ENCODE measurements at places on chromosomes 16 and 17. TPM values are rescaled to one million over a fixed set of nuclear protein-coding genes. Genes with fewer than 3 reads are reported as not detected.

The CES1 gene
- total RNA-seq, result not detected

- peak; percentile 51 for DNase-seq
Measured at GRCh38 chr16:56814537-56815432, 50.2 kb upstream of the SLC12A3 start.

DNA sequence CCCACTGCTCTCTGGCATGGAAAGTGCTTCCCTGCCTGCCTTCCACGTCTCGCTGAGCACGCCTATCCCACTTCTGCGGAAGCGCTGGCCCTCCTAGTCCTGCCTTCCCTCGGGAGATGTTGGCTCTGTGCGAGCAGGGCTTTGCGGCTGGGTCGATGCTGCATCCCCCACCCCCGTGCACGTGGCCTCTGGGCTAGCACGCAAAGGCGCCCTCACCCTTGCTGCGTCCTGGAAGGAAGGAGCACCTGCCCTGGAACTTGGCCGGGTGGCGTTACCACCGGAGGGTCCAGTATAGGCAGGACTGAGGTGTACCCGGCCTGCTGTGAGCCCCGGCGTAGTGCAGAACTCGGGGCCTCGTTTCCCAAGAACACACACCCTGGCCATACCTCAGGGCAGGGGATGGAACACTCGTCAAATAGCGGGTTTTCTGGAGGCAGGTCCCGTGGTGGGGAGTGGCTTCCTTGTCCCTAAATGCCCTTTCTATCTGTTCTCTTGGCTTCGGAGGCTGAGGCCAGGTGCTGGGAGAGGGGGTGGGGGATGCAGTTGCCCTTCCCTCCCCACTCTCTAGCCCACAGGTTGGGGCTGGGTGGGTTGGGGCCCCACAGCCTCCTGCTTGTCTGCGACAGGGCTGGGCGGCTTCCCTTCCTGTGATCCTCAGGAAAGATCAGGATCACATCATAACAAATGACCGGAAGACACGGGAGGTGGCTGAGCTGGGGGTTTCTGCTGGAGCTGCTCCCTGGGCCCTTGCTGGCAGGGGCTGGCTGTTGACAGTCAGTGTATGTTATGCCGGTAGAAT lies 17.4 kb downstream of the BAIAP2 start:
- peak; percentile 50 for DNase-seq

DNA sequence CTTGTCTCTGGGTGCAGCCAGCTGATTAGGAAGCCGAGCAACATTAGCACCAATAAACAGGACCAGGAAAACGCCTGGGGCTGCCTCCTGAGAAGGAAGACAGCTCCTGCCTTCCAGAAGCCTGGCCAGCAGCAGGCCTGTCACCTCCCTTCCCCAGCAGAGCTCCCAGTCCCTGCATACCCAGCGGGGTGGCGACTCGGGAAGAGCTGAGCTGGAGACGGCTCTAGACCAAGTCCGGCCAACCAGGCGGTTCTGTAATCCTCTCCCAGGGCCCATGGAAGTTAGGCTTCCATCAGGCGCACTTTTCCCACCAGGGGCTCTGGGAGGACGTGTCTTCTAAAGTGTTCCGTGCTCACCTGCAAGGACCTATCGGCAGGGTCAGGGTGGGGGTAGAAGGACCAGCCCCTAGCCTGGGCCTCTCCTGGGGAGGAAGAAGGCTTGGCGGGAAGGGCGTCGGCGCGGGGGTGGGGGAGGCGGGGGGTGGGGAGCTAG lies 12.0 kb upstream of the CLUH start:
- no peak for DNase-seq

The AIPL1 gene
- total RNA-seq, result not detected

DNA sequence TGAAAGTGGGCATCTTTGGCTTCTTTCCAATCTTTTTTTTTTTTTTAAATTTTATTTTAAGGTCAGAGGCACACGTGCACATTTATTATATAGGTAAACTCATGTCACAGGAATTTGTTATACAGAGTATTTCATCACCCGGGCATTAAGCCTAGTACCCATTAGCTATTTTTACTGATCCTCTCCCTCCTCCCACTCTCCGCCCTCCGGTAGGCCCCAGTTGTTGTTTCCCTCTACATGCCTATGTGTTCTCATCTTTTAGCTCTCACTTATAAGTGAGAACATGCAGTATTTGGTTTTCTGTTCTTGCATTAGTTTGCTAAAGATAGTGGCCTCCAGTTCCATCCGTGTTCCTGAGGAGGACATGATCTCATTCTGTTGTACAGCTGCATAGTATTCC lies 108.5 kb downstream of the CYB561 start:
- no peak for DNase-seq

The TP53 gene
- total RNA-seq, result 107 TPM

GRCh38 chr17:43468691-43469139 lies 15.1 kb upstream of the DHX8 start:
- peak; percentile 90 for DNase-seq

DNA sequence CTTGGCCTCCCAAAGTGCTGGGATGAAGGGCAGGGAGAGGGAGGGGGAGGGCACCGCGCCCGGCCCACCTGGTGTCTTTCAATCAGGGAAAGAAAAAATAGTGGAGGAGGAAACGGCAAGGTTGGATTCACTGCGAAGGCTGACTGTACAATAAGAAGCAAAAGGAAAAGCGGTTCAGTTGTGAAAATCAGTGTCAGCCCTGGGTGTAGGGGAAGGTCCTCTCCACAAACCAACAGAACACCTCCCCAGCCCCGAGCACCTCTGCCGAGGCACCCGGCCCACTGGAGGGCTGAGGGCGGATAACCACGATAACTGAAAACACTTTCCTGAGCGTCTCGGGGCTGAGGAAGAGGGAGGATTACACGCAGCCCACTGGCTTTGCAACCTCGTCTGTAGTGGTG lies 1.4 kb upstream of the SPG7 start:
- no peak for DNase-seq

- peak; percentile 41 for DNase-seq
Measured at GRCh38 chr16:50671644-50672260, 9.4 kb downstream of the SNX20 start.

DNA sequence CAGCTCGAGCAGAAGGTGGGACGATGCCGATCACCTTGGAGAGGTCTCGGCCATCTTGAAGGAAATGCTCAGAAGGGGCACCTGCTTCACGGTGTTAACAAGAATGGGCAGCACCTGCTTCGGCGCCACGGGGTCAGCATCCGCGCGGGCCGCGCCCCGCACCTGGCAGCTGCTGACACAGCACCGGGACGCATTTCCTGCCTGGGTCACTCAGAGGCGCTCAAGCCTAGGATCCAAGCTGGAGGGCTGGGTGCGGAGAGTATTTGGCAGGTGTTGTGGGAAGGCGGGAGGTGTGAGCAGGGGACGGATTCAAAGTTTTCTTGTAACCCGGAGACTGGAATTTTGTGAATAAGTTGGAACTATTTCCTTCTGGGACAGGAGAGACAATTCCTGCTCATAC lies 39.3 kb upstream of the AKTIP start:
- DNase-seq, result no peak

DNA sequence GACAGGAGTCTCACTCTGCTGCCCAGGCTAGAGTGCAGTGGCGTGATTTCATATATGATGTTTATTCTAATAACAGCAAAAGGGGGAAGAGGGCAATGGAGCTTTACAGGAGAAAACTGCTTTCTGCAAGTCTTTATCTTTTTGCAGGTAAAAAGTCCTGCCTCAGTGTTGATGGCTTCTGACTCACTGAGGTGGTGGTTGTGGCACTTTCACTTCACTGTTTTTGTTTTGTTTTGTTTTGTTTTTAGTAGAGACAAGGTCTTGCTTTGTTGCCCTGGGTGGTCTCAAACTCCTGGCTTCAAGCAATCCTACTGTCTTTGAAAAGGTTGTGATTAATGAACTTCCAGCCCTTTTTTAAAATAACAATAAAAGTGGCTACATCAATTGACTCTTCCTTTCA lies 68.0 kb upstream of the TBC1D3K start:
- DNase-seq, result no peak

GRCh38 chr17:3665834-3666233 lies 2.5 kb downstream of the TAX1BP3 start:
- DNase-seq, result no peak

GRCh38 chr17:49931416-49932137 lies 37.4 kb upstream of the DLX4 start:
- DNase-seq, result no peak

The STX1B gene
- total RNA-seq, result 0.26 TPM

DNA sequence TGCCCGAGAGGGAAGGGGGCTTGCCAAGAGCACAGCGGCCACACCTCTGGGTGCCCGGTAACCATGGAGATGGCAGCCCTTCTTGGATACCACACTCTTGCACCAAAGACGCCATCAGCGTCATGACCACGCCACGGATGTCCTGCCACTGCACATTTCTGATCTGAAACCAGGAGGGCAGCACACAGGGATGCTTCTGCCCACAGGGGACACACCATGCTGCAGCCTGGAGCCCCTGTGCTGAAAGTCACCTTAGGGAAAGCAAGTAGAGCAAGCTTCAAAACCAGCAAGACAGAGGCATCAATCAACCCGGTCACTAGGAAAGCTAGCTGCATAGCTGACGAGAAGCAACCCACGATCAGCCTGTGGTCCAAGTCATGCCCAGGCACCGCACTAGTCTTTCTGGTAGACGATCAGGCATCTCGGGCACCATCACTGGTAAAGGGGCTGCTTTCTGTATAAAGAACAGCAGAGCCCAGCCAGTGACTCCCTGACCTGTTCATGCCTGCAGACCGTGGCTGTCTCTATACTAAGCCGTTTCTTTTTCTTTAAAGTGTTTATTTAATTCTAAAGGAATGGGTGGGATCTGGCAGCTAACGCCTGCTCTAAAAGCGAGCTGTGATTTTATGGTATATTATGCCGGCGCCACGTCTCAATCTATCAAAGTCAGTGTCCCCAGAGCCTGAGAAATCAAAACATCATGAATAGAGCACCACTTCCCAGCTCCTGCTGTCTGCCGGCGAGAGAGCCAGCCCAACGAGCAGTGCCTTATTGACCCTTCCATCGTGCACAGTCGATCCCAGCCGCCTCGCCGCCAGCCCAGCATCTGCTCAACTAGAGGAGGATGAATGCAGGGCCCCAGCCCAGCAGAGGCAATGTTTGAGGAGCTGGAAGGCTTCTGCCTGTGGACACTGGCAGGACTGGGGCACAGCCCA lies 244.7 kb downstream of the RBFOX3 start:
- no peak for DNase-seq

- DNase-seq, result peak; percentile 57
Measured at GRCh38 chr17:76997981-76998531, 129.9 kb downstream of the MGAT5B start.

DNA sequence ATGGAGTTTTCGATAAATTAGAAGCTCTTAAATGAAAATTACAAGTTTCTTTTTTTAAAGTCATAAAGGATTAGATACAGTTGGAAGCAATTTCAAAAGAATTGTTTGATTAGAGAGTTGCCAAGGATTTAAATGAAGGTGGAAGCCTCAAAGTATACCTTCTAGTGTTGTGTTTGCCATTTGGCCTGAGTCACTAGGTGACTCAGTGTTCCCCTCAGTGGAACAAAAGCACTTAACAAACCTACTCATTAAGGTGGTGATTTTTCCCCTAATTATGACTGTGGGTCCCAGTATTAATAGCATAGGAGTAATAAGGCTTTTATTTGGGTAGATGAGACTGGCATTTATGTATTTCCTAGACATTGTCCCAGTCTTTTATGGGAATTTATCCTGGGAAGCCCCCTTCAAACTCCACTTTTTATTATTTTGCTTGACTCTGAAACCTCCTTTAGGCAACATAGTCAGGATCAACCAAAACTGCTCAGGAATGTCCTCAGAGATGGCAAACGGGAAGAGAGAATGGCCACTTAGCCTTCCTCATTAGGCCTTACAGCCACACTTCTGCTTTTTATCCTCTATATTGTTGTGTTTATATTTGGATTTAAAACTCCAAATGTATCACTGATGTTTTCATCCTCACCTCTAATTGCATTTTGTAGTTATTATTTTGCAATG lies 161.0 kb downstream of the FTO start:
- peak; percentile 18 for DNase-seq

The KCNJ2 gene
- total RNA-seq, result not detected

- no peak for DNase-seq
Measured at GRCh38 chr16:67933805-67934204, 2.1 kb upstream of the CTRL start.

- no peak for DNase-seq
Measured at GRCh38 chr16:85052536-85052935, 24.9 kb downstream of the KIAA0513 start.

GRCh38 chr16:86212706-86213436 lies 297.5 kb upstream of the FOXF1 start:
- no peak for DNase-seq

DNA sequence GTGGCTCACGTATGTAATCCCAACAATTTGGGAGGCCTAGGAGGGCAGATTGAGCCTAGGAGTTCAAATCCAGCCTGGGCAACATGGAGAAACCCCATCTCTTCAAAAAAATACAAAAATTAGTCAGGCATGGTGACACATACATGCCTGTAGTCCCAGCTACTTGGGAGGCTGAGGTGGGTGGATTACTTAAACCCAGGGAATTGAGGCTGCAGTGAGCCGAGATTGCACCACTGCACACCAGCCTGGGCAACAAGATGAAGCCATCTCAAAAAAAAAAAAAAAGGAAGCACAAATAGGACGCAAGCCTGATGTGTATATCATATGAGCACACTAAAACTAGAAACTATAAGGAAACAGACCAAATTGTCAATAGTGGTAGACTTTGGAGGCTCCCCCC lies 17.1 kb upstream of the FLCN start:
- DNase-seq, result no peak

- no peak for DNase-seq
Measured at GRCh38 chr17:21164620-21165019, 37.9 kb downstream of the DHRS7B start.

GRCh38 chr16:27596411-27596810 lies 46.5 kb downstream of the KATNIP start:
- DNase-seq, result no peak

The SPATA32 gene
- not detected for total RNA-seq

- peak; percentile 55 for DNase-seq
Measured at GRCh38 chr17:35568561-35568960, 7.9 kb upstream of the SLFN14 start.

DNA sequence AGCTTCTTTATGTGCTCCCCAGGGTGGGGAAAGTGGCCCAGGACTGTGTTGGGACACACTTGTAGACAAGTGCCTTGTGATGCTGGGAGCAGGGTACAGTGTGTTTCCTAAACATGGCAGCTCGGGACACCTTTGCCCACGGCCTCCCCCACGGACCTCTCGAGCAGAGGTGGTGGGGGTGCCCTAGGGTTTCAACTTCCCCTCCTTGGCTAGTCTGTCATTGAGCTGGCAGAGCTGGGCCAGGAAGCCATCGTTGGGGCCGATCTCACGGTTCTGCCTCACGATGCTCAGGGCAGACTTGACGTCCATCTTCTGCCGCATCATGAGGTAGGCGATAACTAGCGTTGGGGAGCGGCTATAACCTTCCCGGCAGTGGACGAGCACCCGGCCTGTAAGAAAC lies 9.4 kb downstream of the DUSP3 start:
- no peak for DNase-seq

The KRT222 gene
- total RNA-seq, result not detected

- DNase-seq, result peak; percentile 99
Measured at GRCh38 chr17:44587339-44587738, 30.1 kb downstream of the FZD2 start.

The DUS2 gene
- total RNA-seq, result 12.8 TPM

The KRTAP4-1 gene
- 0.26 TPM for total RNA-seq

GRCh38 chr17:21467739-21468490 lies 91.8 kb downstream of the KCNJ12 start:
- no peak for DNase-seq

The GRAP gene
- 0.02 TPM for total RNA-seq

All from A172 (cell line).